ENCODE measurements at places on chromosomes 2 and 18.

DNA sequence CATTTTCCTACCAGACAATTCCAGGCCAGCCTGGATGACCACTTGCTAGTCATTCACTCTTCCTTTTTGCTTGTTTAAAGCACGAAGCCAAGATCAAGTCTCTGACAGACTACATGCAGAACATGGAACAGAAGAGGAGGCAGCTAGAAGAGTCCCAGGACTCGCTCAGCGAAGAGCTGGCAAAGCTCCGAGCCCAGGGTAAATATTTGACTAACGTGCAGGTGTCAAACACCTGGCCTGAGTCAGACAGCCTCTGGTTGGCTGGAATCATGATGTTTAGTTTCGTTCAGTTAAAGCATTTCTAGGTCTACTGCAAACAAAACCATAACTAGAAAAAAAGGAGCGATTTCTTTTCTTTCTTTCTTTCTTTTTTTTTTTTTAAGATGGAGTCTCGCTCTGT lies 44.2 kb upstream of the LYPD6B start:
- no peak for DNase-seq

- DNase-seq = no peak
Measured at GRCh38 chr2:44543773-44544725, 182.3 kb downstream of the CAMKMT start.

DNA sequence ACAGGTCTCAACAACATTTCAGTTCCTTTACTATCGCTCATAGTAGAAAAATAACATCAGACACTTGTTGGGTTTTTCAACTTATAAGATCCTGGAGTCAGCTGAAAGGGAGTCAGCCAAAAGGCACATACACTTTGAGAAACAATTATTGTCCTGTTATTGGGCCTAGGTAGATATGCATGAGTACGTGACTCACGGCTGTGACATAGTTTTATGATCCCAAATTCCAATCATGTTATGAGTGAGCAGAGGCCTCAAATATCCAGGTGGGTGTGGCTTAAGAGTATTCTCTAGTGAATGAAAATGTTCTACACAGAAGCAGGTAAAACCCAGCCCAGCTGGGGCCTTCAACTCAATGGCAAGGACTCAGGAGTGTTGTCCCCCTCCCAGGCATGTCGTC lies 27.2 kb downstream of the SERPINB8 start:
- DNase-seq = no peak

- no peak for DNase-seq
Measured at GRCh38 chr18:70421471-70422390, 132.9 kb downstream of the SOCS6 start.

- DNase-seq = peak; percentile 55
Measured at GRCh38 chr2:30266051-30266621, 34.8 kb downstream of the LBH start.

- DNase-seq = no peak
Measured at GRCh38 chr2:25617948-25618646, 55.3 kb downstream of the DTNB start.

DNA sequence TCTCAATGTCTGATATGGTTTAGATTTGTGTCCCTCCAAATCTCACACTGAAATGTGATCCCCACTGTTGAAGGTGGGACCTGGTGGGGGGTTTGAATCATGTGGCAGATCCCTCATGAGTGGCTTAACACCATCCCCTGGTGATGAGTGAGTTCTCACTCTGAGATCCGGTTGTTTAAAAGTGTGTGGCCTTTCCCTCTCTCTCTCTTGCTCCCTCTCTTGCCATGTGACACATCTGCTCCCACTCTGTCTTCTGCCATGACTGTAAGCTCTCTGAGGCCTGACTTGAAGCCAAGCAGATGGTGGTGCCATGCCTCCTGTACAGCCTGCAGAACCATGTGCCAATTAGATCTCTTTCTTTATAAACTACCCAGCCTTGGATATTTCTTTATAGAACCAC lies 108.8 kb downstream of the RBMS1 start:
- DNase-seq = no peak

GRCh38 chr2:102425441-102426132 lies 2.6 kb downstream of the IL18RAP start:
- no peak for DNase-seq

- no peak for DNase-seq
Measured at GRCh38 chr2:172196768-172197431, 94.2 kb upstream of the DLX2 start.

- no peak for DNase-seq
Measured at GRCh38 chr2:48541666-48542389, 11.9 kb downstream of the STON1 start.

GRCh38 chr18:25189391-25190185 lies 162.4 kb downstream of the ZNF521 start:
- DNase-seq = no peak

DNA sequence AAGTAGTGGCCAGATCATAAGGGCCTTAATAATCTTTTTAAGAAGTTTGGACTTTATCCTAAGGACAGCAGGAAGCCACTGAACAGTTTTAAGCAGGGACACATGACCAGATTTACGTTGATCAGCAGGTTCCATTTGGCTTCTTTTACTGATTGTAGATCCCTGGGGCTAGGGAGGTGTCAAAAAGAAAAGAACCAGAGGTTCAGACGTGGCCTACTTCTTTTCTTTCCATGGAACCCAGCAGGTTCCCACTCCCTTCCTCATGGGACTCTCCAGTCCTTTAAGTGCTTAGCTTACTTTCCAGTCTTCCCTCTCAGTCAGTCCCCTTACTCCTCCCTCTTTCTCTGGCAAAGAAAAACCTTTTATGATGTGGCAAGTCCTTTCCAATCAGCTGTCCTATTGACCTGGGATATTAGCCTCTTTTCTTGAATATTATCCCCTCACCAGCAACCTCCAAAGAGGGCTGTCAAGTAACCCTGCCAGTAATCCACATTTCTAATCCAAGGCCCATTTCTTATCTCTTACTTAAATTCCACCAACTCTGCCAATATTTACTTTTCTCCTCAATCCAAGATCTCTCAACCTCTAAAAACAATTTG lies 33.5 kb downstream of the NHEJ1 start:
- no peak for DNase-seq

- no peak for DNase-seq
Measured at GRCh38 chr2:47402555-47402804, 476 bp upstream of the MSH2 start.

GRCh38 chr2:234620018-234620417 lies 123.1 kb upstream of the ARL4C start:
- no peak for DNase-seq

- no peak for DNase-seq
Measured at GRCh38 chr2:36326286-36326685, 29.3 kb upstream of the CRIM1 start.

- DNase-seq = no peak
Measured at GRCh38 chr2:191189112-191189635, 38.4 kb upstream of the STAT4 start.

GRCh38 chr2:68857202-68857845 lies 13.9 kb downstream of the BMP10 start:
- no peak for DNase-seq

- no peak for DNase-seq
Measured at GRCh38 chr2:230262246-230262645, 36.7 kb downstream of the SP140 start.

- DNase-seq = no peak
Measured at GRCh38 chr2:106885971-106886915, at the start of gene ST6GAL2. ST6GAL2 (minus strand) TSS chr2:106886167; CDS start chr2:106843977, 42,190 bp downstream.

DNA sequence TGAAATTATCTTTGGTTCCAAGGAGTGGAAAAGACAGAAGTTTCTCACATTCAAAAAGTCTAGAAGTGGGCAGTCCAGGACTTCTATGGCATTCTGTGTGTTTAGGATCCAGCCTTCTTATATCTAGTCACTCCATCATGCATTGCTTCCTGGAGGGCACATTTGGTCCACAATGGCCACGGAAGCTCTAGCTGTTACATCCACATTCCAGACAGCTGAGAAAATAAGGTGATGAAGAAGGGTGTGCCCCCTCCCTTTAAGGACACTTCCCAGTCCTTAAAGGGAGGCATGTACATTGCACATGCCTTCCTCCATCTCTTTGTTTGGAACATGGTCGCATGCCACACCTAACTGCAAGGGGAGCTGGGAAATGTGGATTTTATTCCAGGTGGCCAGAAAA lies 59.9 kb upstream of the BZW1 start:
- DNase-seq = no peak

DNA sequence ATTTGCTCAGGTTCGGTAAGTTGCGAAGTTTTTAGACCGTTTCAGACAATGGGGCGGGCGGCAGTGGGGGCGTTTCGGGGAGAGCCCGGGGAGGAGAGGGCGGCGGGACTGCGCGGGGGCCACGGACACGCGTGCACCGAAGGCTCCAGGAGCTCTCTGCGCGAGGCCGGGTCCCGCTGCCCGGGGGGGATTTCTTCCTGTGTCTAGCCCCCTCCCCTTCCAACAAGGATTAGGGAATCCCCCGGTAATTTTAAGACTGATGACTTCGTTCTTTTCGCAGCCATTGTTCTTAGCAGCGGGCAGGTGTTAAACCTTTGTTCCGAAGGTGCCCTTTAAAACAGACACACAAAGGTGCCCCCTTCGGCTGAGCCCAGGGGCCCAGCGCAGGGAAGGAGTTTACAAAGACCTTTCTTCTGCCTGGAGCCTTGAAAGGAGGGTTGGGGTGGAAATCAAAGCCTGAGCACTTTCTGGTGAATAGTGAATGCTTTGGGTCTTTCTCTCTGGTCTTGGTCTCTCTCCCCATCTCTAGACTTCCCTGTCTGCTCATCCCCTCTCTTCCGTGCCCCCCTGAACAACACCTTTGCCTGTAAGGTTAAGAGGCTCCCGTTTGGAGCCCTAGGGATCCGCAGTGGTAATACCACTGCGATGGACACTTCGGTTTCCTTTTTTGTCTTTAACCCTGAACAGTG lies 2.1 kb downstream of the TRIB2 start:
- peak; percentile 15 for DNase-seq
